ENCODE measurements at places on chromosomes 7 and 10.

DNA sequence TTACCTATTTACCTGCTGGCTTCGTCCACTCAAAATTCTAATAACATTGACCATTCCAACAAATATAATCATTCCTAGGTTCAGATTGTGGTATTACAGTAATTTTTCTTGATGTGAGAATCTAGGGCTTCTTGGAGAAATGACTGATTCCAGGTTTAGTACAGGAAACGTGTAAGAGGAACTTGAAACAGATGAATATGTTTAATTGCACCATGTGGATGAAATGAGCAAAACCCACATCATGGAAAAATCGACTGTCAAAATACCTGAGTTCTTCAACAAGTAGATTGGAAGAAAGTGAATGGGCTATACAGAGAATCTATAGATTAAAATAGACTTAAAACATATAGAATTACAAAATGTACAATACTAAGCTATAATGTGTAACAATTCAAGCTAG, 24.9 kb upstream of the OR9A4 start:
- no peak for DNase-seq

DNA sequence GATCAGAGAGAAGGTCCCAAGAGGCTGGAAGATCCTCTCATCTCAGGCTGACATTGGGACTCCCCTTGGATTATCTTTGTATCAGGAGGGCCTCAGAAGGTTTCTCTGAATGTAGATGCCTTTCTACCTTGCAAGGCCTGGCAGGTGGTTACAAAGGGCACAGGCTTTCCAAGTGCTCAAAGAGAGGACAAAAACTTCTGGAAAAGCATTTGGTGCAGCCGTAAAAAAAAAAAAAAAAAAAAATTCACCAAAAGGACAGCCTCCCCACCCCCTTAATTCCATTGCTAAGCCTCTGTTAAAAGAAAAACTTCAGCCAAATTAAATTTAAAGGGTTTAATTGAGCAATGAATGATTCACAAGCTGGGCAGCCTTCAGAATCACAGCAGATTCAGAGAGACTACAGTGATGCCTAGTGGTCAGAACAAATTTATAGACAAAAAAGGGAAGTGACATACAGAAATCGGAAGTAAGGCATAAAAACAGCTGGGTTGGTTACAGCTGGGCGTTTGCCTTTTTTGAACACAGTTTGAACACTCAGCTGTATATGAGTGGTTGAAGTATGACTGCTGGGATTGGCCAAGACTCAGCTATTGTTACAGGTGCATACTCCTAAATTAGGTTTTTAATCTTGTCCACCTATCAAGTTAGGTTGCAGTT, 42.5 kb upstream of the LRGUK start:
- no peak for DNase-seq

DNA sequence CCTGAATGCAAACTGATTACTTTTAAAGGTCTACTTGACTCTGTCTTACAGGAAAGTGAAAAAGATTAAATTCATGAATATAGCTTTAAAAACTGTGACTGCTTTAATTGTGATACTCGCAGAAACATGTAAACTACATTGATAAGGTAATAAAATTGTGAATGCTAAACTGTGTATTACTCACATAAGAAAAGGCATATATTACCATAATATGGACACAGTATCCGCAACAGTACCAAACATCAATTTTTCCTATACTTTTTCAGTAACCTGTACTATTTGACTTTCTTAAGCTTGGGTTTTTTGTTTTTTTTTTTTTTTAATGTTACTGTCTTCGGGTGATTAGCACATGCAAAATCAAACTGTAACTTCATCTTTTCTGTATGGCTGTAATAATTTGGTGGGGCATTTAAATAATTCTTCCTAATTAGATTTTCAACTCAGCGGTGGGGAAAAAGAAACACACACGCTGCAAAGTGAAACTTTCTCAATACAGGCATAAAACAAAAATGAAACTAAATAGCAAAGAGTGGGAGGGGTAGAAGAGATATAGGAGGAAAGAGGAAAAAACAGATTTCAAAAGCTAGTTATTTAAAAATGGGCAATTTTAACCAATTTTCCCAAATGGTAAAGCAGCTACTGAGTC, 23.2 kb downstream of the NT5C3A start:
- no peak for DNase-seq

GRCh38 chr10:97182288-97182990, 3.3 kb downstream of the SLIT1 start:
- DNase-seq, result no peak

DNA sequence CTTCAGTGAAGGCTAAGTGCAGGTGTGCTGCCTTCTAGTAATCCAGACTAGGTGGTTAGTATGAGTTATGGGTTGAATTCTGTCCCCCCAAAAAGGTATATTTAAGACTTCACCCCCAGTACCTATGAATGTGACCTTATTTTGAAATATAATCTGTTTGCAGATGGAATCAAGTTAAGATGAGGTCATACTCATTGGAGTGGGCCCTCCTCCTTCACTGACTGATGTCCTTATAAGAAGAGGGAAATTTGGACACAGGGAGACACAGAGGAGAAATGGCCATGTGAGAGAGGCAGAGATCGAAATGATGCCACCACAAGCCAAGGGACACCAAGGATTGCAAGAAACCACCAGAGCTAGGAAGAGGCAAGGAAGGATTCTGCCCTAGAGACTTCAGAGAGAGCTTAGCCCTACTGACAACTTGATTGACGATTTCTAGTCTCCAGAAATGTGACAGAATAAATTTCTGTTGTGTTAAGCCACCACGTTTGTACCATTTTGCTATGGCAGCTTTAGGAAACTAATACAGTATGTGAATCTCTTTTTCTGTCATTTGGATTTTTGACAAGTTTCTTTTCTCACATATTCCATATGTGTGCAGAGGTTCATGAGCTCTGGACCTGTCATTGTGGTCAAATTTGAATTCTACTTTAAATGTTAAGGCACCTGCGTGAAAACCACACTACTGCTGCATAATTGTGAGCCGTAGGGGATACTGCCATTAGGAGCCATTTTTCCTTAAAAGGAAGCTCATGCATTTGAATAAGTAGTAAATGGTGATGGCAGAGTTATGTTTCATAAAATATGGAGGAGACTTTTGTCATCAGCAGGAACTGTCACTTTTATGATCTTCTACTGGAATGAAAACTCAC, 2.6 kb upstream of the RPA3 start:
- no peak for DNase-seq

- peak; percentile 50 for DNase-seq
These were observed 9.4 kb downstream of the TMEM273 start for GRCh38 chr10:49178489-49179471.

DNA sequence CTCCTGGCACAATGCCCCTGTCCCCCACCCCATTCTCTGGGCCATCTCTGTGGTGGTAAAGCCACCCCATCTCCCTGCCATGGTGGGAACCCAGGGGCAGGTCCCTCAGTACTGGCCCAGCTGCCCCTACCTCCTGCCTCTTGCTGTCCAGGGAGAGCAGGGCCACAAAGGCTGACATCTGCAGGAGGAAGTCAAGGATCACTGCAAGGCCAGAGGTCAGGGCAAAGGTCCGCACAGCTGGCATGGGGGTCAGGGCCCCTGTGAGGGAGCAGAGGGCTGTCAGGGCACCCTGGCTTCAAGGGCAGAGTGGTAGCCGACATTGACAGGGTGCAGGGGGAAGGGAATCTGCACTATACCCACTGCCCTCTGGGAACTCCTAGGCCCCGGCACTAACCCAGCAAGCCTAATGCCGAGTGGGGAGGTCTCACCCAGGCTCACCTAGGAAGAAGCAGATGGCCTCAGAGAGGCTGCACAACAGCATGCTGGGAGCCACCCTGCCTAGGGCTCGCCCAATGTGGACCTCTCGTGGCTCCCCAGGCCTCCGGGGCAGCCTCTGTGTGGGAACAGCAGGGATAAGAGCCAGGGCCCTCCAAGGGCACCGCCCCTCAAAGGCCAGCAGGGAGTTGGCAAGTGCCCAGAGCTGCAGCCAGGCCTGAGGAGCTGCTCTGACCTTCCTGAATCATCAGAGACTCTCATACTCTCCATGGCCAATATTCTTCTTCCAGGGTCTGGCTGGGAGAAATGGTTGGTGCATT, 7.7 kb downstream of the NPC1L1 start:
- no peak for DNase-seq

GRCh38 chr7:47227762-47228177, 354.1 kb downstream of the TNS3 start:
- no peak for DNase-seq

GRCh38 chr7:143406002-143406357, 2.7 kb downstream of the EPHA1 start:
- DNase-seq, result no peak

DNA sequence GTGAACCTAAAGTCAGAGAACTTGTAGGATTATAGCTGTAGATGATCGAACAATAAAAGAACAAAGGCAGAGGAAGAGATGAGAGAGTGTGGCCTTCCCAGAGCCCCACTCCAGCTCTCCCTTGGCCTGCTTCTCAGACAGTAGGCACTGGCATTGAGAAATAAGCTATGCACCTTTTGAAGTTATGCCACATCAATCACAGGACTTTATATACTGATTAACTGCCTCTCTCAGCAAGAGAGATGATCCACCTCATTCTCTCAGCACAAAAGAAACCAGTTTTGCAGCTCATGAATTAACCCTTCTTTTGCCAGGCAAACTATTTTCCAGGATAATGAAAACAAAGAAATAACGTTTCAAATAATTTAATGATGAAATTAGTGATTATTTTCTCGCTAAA, 22.0 kb upstream of the CTTNBP2 start:
- no peak for DNase-seq

- DNase-seq, result no peak
These were observed 40.3 kb downstream of the ARHGAP22 start for GRCh38 chr10:48564466-48565160.

DNA sequence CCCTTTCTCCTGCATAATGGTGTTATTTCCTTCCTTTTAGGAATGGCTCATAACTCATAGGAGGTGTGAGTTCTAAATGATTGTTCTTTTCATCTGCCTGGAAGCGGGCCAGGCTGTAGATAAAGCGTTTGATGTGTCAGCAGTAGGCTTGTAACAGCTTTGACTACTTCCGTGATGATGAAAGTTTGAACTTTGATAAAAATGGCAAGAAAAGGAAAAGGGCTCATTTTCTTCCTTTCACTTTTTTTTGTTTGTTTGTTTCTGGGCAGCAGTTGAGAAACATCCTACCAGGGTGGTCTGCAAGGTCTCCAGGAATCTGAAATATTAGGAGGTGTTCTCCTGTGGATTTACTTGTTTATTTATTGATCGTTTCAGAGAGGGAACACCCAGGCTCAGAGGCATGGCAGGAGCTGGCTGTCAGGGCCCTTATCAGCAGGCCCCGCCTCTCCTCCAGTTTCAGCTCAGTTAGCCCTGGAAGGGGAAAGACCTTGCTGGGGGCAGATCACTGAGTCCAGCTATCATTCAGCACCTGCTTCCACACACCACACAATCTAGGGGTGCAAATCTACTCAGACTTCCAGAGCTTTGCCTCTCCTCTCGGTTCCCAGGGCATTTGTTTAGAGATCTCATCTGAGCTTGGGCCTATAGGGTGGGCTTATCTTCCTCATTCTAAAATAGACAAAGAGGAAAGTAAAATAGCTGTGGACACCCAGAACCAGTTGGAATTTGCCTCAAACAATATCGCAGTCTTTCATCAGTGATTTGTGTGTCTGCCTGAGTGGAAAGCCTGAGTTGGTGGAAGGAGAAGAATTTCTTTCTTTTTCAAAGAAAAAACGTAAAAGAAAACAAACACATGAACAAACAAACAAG, 130.9 kb downstream of the BMPER start:
- no peak for DNase-seq

DNA sequence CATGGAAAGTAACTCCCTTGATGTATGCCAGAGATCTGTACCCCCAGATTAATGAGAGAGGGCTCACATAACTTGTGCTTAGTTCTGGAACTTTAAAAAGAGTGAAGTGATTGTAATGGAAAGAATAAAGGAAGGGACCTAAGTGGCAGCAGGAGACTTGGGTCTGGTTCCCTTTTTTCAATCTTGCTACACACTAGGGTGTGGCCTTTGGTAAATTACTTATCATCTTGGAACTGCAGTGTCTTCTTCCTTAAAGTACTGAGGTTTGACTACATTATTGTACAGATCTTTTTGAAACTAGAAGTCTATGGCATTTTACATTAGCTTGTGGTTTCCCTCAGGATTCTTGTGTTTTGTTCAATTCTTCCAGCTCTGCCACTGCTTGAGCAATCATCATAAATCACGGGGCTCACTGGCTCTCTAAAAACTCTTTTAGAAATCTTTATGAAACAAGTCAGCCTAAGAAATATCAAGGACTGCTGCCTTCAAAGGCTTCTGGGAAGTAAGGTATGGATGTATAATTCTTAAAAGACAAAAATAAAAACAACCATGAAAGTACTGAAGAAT, 22.5 kb upstream of the CHRM2 start:
- DNase-seq, result no peak

GRCh38 chr7:74290981-74291441, 1.8 kb downstream of the CLIP2 start:
- DNase-seq, result no peak

DNA sequence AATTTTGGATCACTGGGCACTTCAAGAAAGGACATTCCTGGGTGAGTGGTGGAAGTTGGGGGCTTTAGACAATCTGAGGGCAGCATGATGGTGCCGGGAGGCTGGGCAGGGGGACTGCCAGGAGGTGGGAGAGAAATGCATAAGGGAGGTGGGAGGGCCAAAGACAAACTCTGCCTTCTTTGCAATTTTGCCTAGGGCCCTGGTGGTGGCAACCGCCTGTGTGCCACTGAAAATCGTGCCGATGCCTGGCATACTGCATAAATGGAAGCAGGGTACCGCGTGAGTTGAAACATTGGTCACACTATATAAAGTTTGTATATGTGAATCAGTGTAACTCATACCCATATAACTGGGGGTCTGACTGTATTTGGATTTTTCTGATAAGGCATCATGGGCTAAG, 3.3 kb downstream of the LUC7L2 start:
- DNase-seq, result no peak

GRCh38 chr10:128278362-128278761, 152.1 kb upstream of the MKI67 start:
- no peak for DNase-seq

- DNase-seq, result no peak
These were observed 130.5 kb upstream of the UNC5B start for GRCh38 chr10:71081912-71082311.

DNA sequence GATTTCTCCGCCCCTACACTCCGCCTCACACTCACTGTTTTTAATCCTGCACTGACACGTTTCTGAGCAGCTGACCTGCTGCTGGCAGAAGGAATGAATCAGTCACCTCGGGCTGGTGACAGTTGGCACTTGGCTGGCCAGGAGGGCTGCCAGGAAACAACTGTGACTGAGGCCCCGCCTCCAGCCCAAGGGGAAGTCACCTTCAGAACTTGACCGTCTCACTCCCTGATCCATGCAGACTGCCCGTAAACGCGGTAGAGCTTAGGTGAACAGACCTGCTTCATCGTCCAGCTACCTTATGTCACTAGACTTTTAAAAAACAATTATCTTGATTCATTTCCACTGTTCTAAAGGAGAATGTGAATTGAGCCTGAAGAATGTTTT, 107.5 kb downstream of the DOCK1 start:
- no peak for DNase-seq

DNA sequence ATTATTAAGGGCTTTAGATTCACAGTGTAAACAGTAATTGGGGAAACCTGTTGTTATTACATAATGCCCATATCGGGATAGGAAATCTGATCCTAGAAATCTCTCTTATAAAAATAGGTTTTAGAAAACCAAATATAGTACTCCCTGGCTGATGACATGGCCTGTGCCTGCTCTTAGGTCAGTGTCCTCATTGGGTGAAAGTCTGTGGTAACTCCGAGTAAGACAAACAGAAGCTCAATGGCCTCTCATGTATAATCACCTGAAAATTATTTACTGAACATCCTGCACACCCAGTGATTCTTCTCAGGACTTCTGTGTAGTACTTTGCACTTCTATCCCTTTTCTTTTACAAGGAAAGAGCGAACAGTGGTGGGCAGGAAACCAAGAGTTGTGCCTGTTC, 37.8 kb downstream of the SEM1 start:
- no peak for DNase-seq

Data from stimulated activated effector memory CD8-positive, alpha-beta T cell treated with anti-CD3 and anti-CD28 coated beads, Interleukin-12 subunit alpha, Interleukin-12 subunit beta, amount 100 ng/mL, for 72 hours (primary cell).